ENCODE measurements at places on chromosomes 7 and 10.

- peak; percentile 13 for DNase-seq
Measured at GRCh38 chr10:94403380-94404213, 1.3 kb downstream of the TBC1D12 start.

- DNase-seq: no peak
Measured at GRCh38 chr7:113383638-113384037, 265.3 kb upstream of the SMIM30 start.

- DNase-seq: no peak
Measured at GRCh38 chr10:34102237-34102673, 712.8 kb downstream of the PARD3 start.

DNA sequence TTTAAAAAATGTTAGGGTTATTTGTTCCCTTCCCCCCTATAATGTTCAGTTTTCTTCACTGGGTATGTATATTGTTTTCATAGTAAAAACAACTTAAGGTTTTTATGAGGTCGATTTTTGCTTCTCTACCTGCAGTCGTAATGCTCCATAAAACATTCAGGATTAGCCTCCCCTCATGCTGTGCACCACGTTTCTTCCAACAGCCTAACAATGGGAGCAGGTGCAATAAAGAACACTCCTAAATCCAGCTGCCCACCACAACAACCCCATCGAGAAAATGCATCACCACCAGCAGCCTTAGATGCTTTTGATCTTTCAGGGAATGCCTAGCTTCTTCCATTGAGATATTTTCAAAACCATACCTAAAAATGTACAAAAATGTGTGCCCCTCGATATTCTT, 111.1 kb downstream of the ADAM12 start:
- DNase-seq: peak; percentile 1

DNA sequence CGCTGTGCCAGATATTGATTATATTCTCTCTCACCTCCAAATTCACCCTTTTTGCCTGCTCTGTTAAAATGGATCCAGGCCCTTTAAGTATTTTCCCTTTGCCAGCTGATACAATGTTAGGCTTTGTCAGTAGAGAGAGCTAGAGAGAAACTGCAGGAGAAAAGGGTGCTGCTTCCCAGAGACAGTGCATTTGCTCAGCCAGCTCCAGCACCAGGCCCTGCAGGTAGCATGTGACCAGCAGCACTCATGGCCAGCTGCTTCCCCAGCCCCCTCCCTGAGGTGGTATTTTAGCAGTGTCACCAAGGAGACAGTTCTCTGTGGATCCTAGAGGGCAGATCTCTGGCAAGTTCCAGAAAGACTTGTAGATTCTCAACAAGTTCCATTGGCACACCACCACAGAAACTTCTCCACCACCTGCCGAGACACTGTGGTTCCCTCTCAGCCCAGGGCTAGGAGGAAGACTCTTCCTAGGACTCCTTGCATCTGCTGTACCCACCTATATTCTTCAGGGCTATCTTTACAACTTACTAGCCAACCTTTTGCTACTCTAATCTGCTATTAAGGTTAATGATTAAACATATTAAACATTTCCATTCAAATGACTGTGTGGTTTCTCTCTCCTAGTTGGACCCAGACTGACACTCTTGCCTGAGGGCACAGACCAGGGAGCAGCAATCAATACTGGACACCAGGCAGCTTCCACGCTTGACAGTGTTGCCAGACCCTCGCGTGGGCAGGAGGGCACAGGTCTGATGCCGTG, 35.6 kb upstream of the ADAM12 start:
- no peak for DNase-seq

DNA sequence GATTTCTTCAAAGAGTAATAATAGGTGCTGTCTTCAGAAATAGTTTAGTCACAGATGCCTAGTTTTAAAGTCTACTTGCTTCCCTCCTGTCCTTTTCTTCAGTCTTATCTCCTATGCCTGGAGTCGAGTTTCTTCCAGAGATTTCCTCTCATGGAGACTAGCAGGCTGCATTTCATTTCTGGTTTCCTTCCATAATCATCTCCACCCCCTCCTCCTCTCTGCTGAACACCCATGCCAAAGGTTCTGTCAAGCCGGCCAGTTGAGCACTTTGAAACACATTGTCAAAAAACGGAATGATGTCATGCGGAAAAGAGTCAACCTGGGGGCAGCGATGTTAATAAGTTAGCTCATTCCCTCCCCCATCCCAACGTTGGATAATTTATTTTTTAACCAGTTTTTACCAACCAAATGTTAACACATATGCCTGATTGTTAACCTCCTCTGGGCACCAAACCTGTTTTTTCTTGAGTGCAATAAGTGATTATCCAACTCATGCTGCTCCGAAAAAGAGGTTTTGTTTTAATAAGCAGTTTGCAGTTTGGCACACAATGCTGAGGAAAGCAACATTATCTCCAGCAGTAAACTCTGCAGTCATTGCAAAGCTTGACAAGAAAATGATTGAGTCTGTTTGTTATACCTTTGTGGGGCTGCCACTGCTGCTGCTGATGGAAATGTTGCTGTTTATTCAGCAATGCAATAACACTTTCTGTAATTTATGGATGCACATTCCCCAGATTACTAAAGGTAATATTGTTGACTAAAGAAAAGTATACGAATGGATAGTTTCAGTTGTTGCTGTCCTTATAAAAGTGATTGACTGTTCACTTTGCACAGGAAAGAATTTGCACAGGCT, 161.6 kb downstream of the LRMDA start:
- peak; percentile 64 for DNase-seq

DNA sequence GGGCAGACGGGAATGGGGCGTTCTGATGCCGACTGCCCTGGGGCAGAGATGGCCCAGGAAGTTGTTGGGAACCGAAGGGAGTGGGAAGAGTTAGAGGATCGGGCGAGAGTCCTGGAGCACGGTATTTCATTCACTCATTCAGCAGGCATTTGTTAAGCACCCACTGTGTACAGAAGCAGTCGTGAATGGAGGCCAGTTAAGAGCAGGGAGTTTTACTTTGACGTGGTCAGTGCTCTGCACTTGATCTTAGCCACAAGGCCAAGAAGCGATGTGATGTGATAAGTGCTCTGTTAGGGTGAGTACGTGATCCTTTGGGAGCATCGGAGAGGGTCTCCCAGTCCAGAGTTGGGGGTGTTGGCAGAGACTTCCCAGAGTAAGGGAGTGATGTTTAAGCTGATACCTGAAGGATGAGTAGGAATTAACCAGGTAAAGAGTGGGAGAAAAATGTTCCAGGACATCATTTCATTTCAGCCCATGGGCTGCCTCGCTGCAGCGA, 890 bp downstream of the ZFYVE27 start:
- no peak for DNase-seq

DNA sequence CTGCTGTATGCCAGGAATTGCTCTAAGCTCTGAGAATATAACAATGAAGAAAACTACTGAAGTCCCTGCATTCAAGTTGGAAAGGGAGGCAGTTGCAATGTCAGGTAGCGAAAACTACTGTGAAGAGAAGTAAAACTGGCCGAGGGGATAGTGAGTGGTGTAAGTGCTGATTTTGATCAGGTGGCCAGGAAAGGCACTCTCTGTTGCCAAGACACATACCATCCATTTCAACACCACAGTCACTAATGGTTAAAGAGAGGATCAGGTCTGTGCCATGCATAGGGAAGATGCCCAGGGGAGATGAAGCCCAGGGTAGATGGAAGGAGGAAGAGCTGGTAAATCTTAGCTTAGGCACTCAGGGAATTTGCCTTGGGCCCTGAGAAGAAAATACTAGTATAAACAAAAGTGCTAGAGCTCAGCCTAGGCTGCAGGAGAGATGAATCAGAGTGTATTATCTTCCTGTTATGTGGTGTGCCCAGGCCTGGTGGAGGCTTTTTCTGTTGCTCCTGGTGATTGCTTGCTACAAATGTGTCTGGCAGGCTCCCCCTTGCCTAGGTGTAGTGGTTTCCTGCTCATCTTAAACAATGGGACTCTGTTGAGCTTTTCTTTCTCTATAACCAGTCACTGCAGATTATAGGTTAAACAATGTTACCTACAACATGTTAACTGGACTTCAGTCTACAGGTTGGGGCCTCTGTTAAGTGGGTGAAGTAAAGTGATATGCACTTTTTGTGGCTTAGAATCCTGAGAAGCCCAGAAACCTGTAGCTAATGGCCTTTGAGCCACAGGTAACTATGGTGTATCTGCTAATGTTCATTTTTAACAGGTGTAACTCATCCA, 125.5 kb downstream of the LRRC4 start:
- no peak for DNase-seq

- no peak for DNase-seq
Measured at GRCh38 chr7:41869091-41869490, 166.2 kb upstream of the INHBA start.

DNA sequence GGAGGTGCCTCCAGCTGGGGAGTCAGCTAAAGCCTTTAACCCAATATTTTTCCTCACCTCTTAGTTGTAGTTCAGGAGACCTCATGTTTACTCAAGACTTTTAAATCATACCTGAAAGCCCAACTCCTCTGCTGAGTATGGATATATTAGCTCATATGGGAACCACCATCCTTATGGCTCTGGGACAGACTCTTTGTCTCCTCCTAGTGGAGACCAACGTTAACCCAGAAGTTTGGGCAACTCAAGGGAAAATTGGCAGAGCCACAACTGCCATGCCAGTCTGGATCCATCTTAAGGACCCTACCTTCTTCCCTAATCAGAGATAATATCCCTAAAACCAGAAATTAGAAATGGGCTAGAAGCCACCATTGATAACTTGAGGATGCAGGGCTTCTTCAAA, 80.8 kb downstream of the TMEM106B start:
- no peak for DNase-seq

GRCh38 chr7:138023618-138024342, 21.9 kb upstream of the CREB3L2 start:
- DNase-seq: no peak

GRCh38 chr7:4260867-4261600, 421.1 kb upstream of the FOXK1 start:
- DNase-seq: peak; percentile 25

GRCh38 chr10:21265622-21266021, 259.9 kb downstream of the SKIDA1 start:
- no peak for DNase-seq

DNA sequence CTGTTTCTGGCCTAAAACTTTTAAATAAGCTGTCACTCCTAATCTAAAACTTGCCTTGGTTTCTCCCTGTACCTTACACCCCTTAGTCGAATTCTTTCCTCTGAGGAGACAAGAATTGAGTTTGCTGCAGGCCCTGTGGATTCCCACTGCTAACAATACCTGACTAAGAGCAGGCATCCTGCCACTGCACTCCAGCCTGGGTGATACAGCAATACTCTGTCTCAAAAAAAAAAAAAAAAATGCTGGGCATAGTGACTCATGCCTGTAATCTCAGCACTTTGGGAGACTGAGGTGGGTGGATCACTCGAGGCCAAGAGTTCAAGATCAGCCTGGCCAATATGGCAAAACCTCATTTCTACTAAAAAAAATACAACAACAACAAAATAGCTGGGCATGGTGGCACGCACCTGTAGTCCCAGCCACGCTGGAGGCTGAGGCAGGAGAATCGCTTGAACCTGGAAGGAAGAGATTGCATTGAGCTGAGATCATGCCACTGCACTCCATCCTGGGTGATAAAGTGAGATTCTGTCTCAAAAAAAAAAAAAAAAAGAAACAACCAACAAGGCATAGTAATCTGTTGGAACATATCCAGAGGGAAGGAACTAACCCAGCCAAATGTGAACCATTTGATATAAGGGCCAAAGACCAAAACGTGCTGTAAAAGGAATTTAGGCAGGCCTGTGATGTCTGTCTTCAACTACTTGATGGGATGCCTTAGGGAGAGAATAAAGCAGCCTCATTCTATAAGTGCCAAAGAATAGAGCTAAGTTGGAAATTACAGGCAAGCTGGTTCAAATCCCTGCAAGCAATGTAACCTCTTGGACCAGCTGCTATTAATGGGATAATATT, 732.7 kb upstream of the AUTS2 start:
- DNase-seq: no peak

DNA sequence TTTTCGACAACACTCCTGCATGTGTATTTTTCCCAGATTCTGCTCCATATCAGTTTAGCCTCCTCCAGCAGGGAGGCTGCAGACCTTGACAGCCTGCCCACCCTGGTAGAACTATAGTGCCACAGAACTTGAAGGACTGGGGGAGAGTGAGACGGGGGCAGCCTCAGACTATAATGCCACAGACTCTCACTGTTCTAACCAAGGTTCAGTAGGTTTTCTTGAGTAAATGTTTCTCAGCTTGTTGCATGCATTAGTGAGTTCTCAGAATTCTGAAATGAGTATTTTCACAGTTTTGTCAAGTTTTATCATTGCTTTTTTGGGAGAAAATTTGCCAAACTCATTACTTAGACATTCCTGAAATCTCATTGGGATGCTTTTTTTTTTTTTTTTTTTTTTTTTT, 95.9 kb downstream of the ZNRF2 start:
- no peak for DNase-seq

DNA sequence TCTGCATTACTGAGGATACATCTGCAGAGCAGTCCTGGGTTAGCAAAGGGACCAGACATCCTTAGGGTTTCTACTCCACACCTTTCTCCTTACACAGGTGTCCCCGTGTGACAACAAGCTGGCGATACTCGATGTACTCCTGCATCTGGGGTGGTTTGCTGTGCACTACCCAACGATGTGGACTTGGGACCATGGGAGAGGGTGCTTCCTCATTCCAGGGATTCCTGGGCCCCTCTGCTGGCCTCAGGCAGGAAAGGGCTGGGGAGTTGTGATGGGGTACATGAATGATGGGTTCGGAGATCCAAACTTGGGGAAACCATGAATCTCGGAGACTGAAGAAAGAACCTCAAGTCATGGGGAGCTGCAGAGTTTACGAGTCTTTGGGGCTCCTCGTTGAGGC, 179.6 kb upstream of the GALNT17 start:
- no peak for DNase-seq

GRCh38 chr10:100780324-100780723, 34.9 kb downstream of the PAX2 start:
- no peak for DNase-seq

DNA sequence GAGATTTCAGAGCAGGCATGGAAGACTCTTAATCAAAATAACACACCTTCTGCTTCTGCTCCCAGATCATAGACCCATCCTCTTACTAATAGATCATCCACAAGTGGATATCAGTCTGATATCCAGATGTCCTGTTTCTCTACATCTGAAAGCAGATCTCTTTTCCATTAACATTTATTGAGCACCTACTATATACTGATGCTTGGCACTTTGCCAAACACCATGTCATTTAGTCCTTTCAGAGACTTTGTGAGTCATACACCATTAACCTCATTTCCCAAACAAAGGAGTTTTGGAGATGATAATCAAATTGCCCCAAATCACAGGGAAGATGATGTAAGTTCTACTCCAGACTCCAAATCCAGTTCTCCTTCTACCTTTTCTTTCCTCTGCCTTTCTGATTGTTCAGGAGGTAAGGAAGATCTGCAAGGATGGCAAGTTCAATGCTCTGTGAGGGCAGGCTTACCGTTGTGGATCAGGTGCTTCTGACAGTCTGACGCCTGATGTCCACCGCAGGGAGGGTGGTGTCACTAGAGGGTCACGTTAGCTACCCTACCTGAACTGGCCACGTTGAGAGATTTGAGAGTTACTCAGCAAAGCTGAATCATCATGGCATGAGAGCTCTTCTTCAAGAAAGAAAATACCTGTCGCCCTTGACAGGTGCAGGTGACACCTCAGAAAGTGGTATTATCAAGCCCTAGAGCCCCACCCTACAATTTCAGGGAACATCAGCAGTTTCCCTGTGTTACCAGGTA, 269.6 kb upstream of the ZMIZ1 start:
- DNase-seq: no peak
